Stimulated activated CD8-positive, alpha-beta memory T cell treated with anti-CD3 and anti-CD28 coated beads, Interleukin-2, amount 100 ng/mL, for 48 hours (primary cell): ENCODE measurements at places on chromosomes 4 and X.

DNA sequence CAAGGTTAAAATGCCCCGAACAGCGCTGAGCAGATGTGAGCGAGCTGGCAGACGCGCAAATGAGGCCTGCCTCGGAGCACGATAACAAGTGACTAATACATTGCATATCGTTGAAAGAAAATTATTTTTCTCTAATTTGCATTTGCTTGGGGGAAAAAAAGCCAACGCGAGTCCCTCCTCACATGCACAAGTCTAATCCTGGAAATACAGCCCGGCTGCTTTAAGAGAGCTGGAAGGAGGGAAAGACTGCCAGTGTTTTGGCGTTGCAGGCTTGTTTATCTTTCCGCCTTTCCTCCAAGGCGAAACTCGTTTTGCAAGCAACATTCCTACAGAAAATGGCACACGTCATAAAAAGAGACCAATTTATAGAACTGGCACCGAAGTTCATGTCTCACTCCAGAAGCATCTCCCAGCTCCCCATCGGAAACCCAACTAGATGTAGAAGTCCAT is 12.6 kb downstream of the BCOR start:
- no peak for DNase-seq

DNA sequence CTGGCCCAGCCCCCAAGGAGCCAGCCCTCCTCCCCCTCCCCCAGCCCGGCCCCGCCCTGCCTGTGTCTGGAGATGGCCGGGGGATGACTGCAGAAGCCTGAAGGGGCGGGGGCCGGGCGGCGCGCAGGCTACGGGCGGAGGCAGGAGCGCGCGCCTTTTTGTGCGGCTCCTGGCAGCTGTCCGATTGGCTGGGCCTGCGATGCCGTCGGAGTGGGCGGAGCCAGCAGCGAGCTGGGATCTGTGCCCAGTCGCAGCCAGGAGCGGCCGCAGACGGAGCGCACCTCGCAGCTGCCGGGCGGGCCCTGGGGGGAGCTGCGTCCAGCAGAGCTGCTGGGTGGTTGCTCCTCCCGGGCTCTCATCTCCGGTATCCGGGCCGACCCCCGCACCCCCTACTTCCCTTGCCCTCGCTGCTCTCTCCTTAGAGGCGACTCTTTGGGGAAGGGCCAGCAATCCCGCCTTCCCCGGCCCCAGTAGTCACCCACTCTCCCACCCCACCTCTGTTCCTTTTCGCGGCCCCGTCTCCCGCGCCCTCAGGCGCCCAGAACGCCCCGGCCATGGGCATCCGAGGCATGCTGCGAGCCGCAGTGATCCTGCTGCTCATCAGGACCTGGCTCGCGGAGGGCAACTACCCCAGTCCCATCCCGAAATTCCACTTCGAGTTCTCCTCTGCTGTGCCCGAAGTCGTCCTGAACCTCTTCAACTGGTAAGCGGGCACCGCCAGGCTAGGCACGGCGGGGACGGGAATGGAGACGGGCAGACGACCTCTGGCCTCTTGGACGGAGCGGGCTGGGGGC is at the start of gene GABRQ:
TSS of gene GABRQ (plus strand) at position 247 of the 794 bp plus-strand sequence. CDS start at position 555, 308 bp downstream.
- DNase-seq = no peak

DNA sequence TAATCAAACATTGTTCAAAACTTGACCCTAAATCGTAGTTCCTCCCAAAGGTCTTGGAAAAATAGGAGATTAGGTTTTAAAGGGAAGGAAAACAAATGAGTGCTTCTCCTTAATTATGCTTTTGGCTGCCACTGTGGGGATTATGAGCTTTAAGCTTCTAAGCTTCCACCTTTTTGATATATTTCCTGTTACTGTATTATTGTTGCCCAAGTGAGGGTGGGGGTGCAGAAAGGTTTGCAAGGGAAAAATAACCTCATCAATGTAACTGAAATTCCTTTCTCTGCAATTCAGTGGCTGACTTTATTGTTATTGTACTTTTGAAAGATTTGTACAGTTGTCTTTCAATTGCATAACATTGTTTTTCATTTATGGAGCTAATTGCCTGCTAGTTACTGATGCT is 285.1 kb downstream of the FRMPD4 start:
- no peak for DNase-seq

- DNase-seq = no peak
Measured at GRCh38 chrX:137432609-137433008, 133.3 kb upstream of the ZIC3 start.

DNA sequence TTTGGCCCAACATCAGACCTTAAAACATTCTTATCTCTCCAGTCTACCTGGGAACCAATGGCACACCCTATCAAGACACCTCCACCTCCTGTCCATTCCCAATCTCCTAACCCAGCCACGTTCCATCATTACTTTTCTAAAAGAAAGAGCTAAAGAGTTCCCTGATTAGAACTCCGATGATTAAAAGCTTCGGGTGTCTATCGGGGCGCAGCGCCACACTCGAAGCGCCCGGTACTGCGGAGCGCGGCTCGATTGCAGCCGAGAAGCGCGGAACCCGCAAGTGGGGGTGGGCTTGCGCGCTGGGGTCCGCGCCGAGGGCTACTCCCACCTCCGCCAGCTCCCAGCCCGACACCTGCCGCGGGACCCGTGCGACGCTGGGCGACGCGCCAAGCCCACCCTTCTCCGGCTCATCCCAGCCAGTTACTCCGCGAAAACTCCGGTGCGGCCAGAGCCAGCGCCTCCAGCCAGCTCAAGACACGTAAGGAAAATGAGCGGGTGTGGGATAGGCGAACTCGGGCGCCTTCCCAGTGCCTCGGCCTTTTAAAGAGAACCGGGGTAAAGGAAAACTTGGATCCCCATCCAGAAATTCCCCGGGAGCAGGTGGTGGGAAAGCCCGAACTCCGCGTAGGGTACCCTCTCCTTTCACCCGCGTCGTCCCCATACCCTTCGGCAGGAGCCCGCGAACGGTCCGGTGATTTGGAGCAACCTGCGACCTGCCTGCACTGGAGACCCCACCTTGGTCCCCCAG is 593 bp downstream of the NPY1R start:
- no peak for DNase-seq

- DNase-seq = no peak
Measured at GRCh38 chr4:83556006-83556707, 20.2 kb downstream of the GPAT3 start.

GRCh38 chr4:109126856-109127255 is 175.6 kb downstream of the COL25A1 start:
- DNase-seq = no peak

DNA sequence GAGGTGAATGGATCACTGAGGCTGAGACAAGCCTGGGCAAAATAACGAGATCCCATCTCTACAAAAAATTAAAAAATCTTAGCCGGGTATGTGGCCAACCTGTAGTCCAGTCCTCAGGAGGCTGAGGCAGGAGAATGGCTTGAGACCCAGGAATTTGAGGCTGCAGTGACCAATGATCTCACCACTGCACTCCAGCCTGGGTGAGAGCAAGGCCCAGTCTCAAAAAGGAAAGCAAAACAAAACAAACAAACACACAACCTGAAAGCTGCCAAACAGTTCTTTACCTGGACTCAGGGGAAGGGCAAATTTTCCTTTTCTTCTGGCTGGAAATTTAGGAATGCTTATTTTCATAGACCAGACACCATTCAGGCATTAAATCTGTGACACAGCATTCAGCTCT is 163.1 kb upstream of the FAT1 start:
- no peak for DNase-seq
